ENCODE measurements at places on chromosomes 5 and 9. TPM values are rescaled to one million over a fixed set of nuclear protein-coding genes. Genes with fewer than 3 reads are reported as not detected.

- DNase-seq = no peak
These were observed 36.3 kb downstream of the TRIO start for GRCh38 chr5:14179446-14179845.

GRCh38 chr9:123637606-123637944 is 281.6 kb downstream of the CRB2 start:
- DNase-seq = no peak

- peak; percentile 43 for DNase-seq
These were observed 752 bp upstream of the ANKH start for GRCh38 chr5:14872070-14872989.

DNA sequence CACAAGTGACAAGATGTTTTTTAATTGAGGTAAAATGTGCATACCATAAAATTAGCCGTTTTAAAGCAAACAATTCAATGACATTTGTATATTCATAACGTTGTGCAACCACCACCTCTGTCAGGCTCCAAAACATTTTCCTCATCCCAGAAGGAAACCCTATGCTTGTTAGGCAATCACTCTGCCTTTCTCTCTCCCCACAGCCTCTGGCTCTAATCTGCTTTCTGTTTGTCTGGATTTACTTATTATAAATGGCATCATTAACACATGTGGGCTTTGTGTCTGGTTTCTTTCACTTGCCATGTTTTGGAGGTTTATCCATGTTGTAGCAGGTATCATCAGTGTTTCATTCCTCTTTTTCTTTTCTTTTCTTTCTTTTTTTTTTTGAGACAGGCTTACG is 1.4 kb upstream of the N4BP3 start:
- no peak for DNase-seq

DNA sequence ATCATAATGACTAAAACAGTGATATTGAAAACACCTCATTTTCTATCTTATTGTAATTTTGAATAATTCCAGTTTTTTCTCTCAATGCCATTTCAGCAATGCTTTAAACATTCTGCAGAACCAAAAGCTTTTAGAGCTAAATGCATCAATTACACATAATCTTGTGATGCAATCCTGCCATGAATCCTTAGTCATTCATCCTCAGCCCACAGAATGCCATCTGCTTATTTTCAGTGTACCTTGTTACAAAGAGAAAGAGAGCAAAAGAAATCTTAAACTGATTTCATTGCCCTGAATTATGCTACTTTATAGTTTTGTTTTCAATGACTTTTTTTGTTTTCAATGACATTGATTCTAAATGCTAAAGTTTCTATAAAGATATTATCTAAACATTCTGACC is 1234.8 kb upstream of the C9orf72 start:
- DNase-seq = no peak

GRCh38 chr5:57327561-57328367 is 153.9 kb downstream of the GPBP1 start:
- no peak for DNase-seq

GRCh38 chr9:93598647-93599241 is 22.4 kb downstream of the PHF2 start:
- peak; percentile 35 for DNase-seq

- DNase-seq = no peak
These were observed 96.6 kb upstream of the CD180 start for GRCh38 chr5:67293226-67293625.

GRCh38 chr5:171477101-171477500 is 57.7 kb downstream of the FGF18 start:
- no peak for DNase-seq

GRCh38 chr9:14302405-14302804 is 11.5 kb downstream of the NFIB start:
- DNase-seq = no peak

DNA sequence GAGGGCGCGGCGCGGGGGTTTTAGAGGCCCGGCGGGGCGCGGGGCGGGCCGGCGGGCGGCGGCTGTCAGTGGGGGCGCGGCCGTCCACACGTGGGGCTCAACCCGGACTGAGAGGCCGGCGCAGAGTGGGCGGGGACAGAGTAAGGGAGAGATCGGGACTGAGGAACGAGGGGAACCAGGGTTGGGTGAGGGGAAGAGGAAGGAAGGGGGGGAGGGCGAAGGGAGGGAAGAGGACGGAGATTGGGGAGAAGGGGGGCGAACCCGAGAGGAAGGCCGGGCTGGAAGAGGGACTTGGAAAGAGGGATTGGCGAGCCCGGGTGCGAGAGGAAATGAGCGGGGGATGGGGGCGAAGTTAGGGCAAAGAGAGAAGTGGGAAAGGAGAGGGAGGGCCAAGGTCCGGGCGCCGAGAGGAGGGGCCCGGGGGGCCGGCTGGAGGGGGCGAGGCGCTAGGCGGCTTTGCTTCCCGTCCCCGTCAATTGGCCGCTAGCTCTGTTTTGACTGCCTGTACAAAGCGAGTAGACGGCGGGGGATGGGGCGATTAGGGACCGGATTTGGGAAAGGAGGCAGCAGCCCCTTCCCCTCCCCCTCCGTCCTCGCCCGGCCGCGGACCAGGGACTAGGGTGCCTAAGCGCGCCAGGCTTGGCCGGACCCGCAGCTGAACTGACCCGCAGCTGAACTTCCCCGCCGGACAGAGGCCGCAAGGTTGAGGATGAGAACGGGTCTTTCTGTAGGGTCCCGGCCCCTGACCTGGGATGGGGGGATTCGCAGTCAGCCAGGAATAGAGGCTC is 399 bp upstream of the FBN2 start:
- DNase-seq = no peak

DNA sequence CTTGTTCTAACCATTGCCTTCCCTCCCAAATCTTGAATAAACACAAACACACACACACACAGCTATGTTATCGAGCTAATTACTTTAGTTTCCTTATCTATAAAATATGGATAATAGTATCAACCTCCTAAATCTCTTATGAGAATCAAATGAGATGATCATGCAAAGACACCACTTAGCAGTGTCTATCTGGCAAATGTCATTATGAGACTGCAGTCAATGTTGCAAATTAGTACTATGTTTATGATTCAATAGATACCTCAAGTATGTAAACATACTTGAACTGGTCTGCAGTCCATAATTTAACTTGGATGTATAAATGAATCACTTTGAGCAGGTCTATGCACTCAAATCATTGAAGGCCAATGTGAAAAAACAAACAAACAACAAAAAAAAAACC is 22.2 kb upstream of the ERAP2 start:
- DNase-seq = no peak

DNA sequence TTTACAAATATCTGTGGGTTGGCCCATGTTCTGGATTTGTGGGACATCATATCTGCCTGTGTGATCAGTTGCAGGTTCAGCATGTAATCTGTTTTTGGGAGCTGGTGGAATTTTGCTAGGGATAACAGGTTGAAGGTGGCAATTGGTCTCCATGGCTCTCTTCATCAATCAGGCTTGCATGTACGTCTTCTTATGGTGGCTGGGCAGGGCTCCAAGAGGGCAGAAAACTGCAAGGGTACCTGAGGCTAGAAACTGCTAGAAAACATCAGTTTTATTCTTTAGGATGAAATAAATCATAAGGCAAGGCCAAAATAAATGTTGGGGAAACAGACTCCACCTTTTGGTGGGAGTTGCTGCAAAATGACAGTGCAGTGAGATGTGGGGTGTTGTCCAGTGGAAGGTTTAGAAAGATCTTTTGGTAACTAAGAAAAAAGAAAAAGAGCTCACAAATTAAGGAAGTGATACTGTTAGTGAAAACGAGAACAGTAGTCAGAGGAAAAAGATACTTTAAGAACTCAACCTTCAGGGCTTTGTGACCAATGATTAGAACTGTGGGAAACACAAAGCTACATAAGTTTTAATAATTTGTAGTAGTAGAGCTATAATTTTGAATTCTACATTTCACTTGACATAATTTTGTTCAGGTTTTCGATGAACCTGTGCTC is 300.7 kb upstream of the IZUMO3 start:
- DNase-seq = no peak

GRCh38 chr9:95127249-95128176 is 190.0 kb downstream of the FANCC start:
- peak; percentile 52 for DNase-seq

DNA sequence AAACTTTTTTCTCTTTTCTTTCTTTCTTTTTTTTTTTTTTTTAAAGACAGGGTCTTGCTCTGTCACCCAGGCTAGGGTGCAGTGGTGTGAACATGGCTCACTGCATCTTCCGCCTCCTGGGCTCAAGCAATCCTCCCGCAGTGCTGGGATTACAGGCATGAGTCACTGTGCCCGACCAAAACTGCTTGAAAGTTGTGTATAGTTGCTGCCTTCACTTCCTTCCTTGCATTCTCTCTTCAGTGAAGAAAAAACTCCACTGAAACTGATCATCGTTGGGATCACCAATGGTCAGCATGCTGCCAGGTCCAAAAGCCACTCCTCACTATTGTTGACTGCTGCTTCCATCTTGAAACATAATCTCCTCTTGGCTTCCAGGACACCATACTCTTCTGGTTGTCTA is 66.6 kb upstream of the CTNNA1 start:
- no peak for DNase-seq

DNA sequence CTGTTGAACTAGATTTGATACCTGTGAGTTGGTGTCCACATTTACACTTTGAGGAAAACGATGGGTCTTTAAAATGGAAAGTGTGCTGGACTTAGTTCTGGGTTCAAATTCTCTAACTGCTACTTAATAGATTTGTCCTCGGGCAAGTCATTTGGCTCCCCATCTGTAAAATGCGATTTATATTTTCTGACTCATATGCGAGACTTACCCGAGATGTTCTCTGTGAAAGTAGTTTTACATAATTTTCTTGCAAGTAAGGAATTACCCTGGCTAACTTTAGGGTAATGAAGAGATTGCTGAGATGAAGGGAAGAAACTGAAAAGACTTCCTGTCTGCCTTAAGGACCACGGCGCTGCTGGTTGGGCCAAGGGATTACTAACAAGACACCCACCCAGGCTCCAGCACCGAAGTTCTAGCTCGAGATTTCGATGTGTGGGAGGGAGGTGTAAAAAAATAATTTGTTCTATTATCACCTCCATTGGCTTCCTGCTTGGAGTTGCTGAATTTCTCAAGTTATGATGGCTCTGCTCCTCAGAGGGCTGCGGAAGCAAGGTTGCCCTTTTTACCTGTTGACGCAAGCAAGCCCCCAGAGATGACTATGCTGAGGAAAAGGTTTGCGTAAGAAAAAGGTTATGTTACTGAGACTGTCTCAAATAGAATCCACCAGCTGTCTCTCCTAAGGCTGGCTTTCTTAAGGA is 24.1 kb downstream of the PCSK1 start:
- no peak for DNase-seq

DNA sequence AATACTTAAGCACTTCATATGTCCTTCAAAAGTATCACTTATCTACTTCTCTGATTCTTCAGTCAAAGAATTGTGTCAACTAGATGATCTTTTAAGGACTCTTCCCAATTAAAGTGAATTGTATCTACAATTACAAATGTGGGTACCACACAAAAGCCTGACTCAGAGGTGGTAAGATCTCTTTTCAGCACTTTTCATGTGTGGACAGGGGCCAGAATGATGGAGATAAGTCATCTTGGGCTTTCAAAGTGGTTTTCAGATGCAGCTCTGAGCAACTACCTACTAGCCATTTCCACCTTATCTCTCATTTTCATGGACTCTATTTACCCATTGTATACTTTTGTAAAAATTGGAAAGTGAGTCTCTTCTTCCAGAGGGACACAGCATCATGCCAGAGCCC is 8.4 kb downstream of the COX7C start:
- no peak for DNase-seq

DNA sequence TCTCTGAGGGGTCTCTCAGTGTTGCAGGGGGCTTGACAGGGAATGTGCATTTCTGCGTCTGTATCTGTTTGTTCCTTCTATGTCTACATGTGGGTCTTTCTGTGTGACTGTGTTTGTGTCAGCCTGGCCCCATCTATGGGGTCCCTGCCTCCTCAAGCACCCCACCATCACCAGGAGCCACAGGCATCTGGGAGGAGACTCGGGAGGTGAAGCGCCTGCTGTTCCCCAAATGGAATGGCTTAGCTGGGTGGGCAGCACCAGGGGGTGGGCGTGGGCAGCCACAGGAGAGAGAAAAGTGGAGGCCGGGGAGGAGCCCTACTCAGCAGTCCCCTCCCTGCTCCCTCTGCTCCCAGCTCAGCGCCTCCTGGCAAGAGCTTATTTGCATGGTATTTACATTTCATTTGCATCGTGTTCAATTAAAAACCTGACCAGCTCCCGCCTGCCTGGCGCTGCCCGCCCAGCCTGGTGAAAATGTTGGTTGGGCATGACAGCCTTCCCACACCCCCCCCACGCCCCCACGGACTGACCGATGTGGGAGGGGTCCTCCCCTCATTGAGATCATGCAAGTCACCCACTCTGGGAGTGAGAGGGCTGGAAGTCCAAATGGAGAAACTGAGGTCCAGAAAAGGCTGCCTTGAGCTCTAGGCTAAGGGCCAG is 50.5 kb downstream of the CXXC5 start:
- DNase-seq = no peak

DNA sequence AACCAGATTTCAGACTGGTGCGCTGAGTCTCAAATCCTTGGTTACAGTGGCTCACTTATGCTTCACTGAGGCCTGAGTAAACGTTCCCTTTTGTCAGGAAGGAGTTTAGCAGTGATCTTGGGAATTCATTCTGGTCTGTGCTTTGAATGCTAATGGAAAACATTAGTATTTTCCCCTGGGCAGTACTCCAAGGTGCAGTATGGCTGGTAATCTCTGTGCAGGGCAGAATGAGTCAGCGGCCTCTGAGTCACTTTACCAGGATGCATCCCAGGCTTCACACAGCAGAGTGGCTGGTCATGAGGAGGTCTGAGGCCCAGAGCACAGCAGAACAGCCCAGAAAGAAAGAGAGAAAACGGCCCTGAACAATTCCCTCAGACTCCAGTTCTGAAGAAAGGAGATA is 54.0 kb downstream of the PCA3 start:
- no peak for DNase-seq

DNA sequence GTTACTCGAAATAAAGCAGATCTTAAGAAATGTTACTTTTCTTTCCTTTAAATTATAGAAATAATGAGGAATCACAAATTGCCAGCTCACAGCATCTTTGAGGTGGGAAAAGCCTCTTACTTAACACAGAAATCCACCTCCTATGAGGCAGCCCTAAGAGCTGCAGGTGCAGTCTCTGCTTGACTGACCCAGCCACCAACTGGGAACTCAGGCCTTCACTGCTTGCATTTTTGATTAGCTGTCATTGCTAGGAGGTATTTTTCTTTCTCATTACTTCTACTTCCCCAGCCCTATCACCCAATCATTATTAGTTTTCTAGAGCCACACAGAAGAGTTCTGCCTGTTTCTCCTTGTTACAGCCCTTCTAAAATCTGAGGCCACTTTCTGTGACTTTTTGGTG is 416.5 kb upstream of the KLF4 start:
- no peak for DNase-seq

- no peak for DNase-seq
These were observed 81.7 kb downstream of the LHFPL2 start for GRCh38 chr5:78566747-78567425.

MEIKIN gene
- total RNA-seq = 6.2 TPM

ABCA1 gene
- total RNA-seq = 0.80 TPM

SCGB3A1 gene
- total RNA-seq = not detected

MUSK gene
- total RNA-seq = not detected

SHC3 gene
- not detected for total RNA-seq

TNC gene
- total RNA-seq = not detected

C8G gene
- 2.2 TPM for total RNA-seq

OGN gene
- not detected for total RNA-seq

ADRB2 gene
- 5.6 TPM for total RNA-seq

FCN2 gene
- total RNA-seq = not detected

IRF1 gene
- 192 TPM for total RNA-seq

PPP2R2B gene
- 3.1 TPM for total RNA-seq

STPG3 gene
- total RNA-seq = not detected

PCDHGA2 gene
- 0.23 TPM for total RNA-seq

FAM78A gene
- total RNA-seq = 93.5 TPM

JAKMIP2 gene
- 1.2 TPM for total RNA-seq

Measured in CD4-positive, alpha-beta memory T cell (primary cell).